Trophoblast cell (in vitro differentiated cells and primary cell): ENCODE measurements at places on chromosomes 2 and 18.

DNA sequence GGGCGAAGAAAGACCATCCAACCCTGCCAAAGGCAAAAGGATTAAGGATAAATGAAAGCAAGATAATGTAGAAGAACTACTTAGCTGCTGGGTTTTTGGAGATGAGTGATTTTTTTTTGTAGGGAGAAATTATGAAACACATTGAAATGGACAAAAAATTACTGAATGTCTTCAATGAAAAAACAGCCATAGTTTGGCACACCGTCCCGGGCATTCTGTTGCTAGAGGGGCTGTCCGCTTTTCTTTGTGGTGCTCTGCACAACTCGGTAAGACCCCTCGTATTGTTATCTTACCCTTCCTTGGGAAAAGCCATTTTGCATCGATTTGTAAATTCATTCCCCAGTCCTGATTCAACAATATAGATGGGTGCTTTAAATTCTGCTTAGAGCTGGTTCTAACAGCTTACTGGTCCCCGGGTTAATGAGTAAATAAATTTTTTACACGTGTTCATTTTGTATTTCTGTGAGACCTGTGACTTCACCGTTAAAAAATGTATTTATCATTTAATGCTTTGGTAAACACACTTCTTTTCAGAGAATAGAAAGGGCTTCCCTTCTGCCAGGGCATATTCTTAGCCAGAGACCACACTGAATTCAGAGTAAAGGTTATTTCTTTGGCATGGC lies 912 bp upstream of the LAPTM4A start:
- DNase-seq, result no peak

DNA sequence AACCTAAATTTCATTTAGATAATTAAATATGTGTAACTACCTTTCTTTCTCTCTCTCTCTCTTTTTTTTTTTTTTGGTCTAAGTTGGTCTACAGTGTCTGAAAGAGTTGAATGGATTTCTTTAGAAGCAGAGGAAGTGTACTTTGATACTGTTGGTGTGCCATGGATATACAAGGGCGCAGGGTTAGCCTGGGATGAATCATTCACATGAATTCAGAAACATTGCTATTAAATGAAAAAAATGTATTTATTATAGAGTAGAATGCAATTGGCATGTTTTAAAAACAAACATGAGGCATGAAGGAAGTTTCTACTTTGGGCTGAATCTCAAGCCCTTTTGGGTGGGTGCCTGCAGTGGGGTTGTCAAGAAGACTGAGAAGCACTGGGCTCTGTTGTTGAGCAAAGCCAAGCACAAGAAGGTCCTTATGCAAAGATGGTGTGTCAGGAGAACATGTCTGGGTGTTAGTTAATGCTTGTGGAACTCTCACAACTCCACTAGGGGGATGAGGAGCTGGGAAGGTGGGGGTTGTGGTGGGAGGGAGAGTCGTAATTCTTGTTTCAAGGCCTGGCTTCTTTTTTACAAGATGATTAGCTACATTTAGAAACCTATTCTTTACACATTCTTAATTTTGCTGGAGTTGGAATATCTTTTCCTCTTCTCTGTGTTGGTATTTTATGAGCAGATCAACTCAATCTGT lies 57.9 kb downstream of the LYPD6 start:
- no peak for DNase-seq

- DNase-seq, result no peak
These were observed 7.1 kb downstream of the KCNF1 start for GRCh38 chr2:10918661-10919409.

DNA sequence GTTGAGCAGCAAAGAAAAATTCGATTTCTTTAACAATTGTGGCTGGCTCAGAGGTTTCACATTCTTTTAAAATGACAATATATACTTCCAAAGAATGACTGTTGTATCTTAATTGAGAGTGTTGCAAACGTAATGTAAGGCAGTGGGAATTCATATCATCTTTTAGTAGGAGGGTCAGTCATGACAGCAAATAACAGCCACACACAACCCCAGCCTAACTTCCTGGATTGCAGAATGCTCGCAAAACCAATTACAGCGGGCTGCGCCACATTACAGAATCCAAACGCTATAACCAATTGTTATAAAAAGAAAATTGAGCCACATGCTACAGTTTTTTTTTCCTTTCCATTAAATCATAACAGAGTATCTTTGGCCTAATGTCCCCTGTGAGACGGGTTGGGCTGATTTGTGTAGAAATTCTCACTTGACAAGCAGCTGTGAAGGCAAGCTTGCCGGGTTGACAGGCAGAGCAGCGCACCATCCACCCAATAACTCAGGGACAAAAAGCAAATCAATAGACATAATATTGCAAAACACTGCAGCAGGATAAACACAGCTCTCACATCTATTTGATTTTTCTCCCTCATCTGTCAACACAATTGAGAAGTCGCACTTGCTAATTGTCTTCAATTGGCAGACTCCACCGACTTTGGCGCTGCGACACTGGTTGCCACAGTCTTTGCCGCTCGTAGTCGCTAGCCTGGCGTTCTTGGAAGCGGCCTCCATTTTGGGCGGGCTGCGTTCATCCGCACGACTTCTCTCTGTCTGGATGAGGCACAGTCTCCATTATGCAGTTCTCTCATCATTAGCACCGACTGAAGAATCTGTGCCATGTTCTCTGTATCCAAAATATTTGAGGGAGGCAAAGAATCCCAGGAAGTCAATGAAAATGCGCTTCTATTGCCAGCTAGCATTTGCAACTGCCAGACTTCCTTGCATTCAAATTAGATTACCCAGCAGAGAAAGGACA lies 95.0 kb upstream of the CCDC68 start:
- no peak for DNase-seq

DNA sequence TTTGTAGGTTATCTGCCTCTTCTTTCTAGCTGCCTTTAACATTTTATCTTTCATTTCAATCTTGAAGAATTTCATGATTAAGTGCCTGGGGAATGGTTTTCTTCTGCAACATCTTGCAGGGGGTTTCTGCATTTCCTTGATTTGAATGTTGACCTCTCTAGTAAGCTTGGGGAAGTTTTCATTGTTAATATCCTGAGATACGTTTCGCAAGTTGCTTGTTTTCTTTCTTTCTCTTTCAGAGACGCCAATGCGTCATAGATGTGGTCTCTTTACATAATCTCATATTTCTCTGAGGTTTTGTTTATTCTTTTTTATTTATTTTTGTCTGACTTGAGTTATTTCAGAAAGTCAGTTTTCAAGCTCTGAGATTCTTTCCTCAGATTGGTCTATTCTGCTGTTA lies 225.7 kb downstream of the XIRP2 start:
- DNase-seq, result no peak

GRCh38 chr2:52260904-52261303 lies 1229.0 kb upstream of the NRXN1 start:
- no peak for DNase-seq

DNA sequence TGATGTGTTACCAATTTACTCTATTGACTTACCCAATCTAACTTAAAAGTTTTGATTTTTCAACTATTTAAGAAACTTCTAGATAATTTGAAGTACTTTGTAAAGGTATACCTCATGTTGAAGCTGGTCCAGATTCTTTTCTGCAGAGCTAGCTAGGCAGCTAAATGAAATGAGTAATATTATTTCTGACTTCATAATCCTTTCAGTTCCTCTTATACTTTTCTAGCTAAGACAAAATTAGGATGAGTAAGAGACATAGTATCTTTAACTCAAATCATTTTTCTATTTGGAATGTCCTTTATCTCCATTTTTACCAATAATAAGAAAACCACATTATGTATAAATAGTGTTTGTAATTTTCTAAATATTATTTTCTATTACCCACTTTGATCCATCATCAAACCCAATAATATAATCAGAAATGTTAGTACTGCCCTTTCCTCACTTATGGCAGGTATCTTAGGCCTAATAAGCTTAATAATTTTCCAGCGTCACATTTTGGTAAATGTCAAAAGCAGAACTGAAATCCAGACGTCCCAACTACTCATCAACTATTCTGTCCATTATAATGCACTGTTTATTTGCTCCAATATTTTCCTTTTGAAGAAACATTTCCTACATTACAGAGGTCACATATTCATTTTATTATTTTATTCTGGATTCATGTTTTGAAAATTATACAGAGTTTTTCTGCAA lies 456.6 kb downstream of the THSD7B start:
- DNase-seq, result no peak

DNA sequence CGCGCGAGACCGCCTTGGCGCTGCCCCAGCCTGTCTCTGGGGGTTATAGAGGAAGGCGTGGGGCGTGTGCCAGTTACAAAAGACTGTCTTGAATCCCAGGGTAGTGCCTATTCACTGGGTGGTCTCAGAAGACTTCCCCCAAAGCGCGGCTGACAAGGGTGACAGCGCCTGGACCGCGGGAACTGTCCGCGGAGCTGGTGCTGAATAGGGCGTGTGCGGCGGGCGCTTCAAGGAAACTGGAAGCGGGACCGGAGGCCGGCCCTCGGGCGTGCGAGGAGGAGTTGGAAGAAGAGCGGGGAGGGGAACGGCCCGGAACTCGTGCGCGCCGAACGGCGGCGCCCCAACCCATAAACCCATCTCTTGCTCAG lies 2.3 kb downstream of the EGR4 start:
- DNase-seq, result peak; percentile 70
